NCI-H460 (cell line): ENCODE measurements at places on chromosomes 13 and 19. TPM values are rescaled to one million over a fixed set of nuclear protein-coding genes. Genes with fewer than 3 reads are reported as not detected.

FAM124A gene
- 1.7 and 2.9 TPM in 2 replicates for total RNA-seq

KLK3 gene
- total RNA-seq = not detected in 2 replicates

DNA sequence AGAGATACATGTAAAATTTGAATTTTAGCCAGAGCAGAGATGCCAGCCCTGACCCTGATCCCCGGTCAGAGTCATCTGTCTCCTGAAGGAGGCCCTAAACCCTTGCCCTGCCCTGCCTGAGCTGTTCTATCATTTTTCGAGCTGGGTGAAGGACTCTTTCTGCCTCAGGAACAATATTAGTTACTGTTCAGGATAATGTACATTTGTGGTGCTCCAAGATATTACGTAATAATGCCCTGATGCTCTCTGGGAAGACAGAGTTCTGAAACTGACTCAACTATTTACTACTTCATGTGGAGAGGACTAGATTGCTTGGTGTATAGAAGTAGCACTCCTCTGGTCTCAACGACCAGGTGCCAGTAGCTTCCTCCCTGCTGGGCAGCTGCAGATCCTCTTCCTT lies 37.9 kb upstream of the UBL3 start:
- no peak for DNase-seq

FLT3LG gene
- 0.12 and 0.35 TPM in 2 replicates for total RNA-seq

- DNase-seq = no peak
Measured at GRCh38 chr13:33806470-33807248, 11.3 kb upstream of the RFC3 start.

- no peak for DNase-seq
Measured at GRCh38 chr19:55308281-55308680, 16.9 kb downstream of the TMEM150B start.

DNA sequence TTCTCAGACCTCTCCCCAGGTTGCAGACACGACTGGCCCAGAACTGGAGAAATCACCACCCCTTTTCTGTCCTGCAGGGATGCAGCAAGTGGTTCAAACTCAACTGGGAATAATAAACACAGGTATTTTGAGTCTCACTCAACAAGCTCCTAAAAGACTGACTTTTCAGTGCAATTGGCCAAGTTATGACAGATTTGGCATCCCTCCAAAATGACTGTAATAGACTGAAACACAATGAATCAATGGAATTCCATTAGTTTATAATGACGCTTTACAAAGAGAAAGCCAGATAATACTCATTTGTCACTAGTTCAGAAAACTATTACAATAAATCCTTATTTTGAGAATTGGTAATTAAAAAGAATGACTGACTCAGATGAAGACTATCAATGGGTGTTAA lies 38.1 kb downstream of the MIPEP start:
- DNase-seq = no peak
